ENCODE measurements at places on chromosomes 7 and 10.

DNA sequence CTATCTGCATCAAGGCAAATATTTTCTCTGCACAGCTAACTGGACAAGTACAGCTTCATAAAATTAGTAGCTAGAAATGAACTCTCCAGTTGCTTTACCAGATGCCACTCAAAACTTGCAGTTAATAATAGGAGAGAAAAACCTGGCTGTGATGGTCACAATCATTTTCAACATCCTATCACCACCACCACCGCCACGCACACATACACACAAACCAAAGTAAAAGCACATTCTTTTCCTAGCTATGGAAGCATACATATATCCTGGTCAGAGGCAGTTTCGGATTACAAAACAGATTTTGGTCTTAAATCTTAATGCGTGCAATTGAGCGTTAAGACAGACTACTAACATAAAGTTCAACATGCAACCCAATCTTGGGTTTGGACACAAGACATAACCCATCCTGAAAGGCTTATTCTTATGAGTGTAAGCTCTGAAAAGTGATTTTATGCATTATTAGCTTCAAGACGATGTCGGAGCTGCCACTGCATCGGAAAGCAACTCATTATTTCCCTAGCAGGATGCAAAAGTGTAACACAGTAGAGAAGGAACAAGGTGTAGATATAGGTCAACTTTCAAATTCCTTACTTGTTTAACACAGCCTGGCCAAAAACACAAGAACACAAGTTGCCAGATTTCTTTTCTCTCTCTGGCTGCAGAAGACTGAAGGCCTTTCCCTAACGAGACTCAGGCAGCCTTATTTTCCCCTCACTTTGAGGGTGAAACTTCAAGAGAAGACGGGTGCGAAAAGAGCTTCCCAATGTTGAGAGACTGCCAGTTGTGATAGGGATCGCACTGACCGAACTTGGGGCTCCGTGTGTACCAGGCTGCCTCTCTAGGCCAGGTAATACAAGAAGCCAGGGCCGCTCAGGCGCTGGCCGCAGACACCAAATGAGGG, 1.2 kb downstream of the CACUL1 start:
- DNase-seq = no peak

- no peak for DNase-seq
These were observed 531.2 kb downstream of the HTR7 start for GRCh38 chr10:90326498-90327267.

- DNase-seq = no peak
These were observed 41.4 kb upstream of the SGCE start for GRCh38 chr7:94697035-94697974.

DNA sequence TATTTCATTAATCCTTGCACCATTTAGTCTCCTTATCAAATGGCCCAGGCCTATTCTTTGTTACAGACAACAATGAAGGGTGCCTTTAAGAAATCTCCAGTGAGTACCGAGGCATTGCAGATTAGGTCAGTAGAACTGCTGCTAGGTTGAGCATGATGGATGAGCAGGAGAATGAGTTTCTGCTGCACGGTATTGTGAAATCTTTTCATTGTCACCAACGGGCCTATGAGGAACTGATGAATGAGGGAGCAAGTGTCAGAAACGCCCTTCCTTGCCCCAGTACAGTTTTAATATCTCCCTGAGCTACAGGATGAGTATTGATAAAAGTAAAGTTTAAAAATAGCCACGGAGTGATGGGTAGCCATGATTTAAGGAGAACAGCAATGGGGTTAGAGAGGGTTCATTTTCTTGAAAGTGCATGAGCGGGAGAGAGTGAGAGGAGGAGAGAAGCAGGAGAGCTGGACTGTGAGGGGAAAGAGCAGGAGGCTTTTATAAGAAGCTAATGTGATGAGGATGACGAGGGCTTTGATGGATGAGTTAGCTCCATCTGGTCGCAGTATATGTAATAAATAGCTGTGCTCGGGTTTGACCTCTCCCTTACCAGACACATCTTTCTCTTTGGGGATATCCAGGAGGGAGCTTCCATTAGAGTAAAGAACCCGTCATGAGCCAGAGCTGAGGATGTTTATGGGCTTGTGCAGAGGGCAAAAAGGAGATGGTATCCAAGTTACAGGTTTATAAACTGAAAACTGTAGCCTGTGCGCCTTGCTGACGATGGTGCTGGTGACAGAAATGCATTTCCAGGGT, 526.1 kb downstream of the LRMDA start:
- no peak for DNase-seq

DNA sequence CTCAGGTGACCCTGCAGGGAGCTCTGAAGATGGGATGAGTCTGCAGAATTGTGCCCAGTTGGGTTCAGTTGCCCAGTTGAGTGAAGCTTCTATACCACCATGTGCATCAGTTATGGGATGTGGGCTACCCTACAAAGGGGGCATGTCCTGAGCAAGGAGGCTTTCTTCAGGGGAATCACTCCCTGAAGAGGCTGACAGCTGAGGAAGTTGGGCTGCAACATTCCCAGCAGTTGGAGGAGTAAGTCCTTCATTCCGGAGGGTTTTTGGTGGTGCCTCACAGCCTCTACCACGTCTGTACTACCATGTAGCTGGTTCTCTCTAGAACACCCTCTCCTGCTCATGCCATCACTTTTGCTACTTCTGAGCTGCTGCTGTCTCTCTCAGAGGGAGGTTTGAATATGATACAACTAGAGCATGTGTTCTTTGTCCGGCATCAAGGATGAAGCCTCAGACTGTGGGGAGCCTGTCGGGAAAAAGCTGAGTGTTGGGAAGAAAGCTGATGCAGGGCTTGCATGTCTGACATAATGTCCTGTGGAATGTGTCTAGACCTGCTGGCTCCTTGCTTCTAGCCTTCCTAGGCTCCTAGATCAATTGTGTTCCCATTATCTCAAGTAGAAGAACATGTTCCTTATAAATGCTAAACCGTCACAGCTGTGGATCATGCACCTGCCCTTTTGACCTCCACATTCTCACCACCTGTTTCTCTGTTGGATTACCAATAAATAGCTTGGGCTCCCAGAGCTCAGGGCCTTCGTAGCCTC, 355.8 kb downstream of the CCSER2 start:
- DNase-seq = no peak

- no peak for DNase-seq
These were observed 12.9 kb downstream of the ETV1 start for GRCh38 chr7:13976594-13976993.

DNA sequence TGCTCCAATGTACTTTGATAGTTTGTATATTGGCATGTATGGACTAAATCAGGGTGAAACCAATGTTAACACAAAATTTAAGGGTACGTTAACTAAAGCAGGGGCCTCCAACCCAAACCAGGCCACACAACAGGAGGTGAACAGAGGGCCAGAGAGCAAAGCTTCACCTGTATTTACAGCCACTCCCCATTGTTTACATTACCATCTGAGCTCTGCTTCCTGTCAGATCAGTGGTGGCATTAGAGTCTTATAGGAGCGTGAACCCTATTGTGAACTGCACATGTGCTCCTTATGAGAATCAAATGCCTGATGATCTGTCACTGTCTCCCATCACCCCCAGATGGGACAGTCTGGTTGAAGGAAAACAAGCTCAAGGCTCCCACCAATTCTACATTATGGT, 62.0 kb upstream of the SCIN start:
- no peak for DNase-seq

DNA sequence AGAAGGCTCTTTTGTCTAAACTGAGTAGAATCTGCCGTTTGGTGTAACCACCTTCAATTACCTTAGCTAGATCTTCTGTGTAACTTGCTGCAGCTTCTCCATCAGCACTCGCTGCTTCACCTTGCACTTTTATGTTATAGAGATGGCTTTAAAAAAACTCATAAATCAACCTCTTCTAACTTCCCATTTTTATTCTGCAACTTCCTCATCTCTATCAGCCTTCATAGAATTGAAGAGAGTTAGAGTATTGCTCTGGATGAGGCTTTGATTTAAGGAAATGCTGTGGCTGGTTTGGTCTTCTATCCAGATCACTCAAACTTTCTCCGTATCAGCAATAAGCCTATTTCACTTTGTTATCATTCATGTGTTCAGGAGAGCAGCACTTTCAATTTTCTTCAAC, 1131.9 kb upstream of the CELF2 start:
- DNase-seq = no peak

- no peak for DNase-seq
These were observed 211.7 kb upstream of the NFE2L3 start for GRCh38 chr7:25940086-25940906.

GRCh38 chr10:32971536-32972091, 13.6 kb upstream of the ITGB1 start:
- no peak for DNase-seq

- DNase-seq = no peak
These were observed 182.5 kb downstream of the LRMDA start for GRCh38 chr10:75613685-75614504.

DNA sequence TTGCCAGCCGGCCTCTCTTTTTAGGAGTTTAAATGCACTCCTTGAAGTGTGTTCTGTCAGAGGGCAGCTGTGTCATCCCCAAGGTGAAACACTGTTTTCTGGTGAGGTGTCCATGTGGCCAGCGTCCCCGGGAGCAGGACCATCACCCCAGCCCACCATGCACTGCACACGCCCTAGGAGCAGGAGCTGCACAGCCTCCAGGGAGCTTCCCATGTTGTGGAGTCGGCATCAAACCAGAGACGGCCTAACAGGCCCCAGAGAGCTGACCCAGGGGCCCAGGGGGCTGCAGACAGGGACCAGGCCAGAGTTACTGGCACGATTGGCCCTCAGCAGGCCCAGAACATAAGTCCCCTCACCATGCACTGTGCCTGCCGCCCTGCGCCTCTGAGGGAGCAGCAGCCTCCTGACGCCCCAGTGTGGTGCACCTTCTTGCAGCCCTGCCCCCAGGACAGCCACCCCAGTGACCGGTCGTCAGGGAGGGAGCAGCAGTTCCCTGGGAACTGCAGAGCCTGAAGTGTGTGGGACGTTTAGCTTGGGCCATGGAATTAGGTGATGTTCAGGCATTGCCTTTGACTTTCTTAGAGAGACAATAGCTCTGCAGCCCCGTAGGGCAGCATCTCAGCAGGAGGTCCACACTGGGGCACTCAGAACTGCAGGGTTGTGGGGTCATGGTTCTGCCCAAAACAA, 97.9 kb downstream of the NKX6-2 start:
- DNase-seq = no peak

DNA sequence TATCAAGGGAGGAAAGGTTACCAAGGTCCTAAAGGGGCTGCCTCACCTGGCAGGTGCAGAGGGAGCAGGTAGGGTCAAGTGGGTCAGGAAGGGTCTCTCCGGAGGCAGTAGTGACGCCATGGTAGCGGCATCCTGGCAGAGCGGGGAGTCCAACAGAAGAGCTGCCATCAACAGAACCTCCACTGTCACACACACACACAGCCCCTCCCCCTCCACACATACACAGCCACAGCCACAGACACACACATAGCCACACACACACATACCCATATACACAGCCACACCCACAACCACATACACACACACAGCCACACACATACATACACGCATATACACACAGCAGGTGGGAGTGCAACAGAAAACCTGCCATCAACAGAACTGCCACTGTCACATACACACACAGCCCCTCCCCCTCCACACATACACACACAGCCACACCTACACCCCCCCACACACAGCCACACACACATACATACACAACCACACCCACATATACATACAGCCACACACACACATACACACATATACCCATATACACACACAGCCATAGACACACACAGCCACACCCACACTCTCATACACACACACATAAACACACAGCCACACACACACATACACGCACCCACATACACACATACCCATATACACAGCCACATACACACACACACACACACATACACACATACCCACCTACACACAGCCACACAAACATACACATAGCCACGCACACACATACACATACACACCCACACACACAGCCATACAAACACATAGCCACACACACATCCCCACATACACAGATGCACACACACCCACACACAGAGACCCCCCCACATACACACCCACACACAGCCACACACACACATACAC, 23.1 kb downstream of the KCP start:
- no peak for DNase-seq
